ENCODE measurements at places on chromosomes 7 and 10.

GRCh38 chr10:77510294-77510693 is 127.3 kb downstream of the KCNMA1 start:
- no peak for DNase-seq

DNA sequence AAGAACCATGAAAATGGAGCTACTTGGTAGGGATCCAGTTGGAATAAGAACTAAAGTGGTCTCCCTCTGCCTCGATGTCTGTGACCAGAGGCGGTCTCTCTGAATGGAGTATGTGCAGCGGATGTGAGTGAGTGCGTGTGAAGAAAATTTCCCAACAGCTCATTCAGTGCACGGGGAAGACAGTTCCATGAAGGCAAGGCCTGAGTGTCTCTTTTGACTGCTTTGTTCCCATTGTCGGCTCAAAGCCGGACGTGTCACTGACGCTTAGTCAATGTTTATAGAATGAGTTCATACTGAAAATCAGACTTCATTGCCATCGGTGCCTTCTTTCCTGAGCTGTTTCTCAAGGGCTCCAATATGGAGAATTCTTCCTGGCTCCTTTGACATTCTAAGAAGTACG is 55.3 kb upstream of the GRB10 start:
- no peak for DNase-seq

GRCh38 chr7:37448636-37449361 is at the start of gene ELMO1:
Gene ELMO1, minus strand, starts transcription at chr7:37448864. Its CDS starts 106,174 bp downstream, at chr7:37342690.
- DNase-seq, result peak; percentile 76

- no peak for DNase-seq
Observed at GRCh38 chr7:72316148-72316547, 96.0 kb downstream of the CALN1 start.

- no peak for DNase-seq
Observed at GRCh38 chr10:21681156-21681555, 147.1 kb downstream of the MLLT10 start.

GRCh38 chr7:148964483-148965267 is 63.6 kb downstream of the PDIA4 start:
- no peak for DNase-seq

DNA sequence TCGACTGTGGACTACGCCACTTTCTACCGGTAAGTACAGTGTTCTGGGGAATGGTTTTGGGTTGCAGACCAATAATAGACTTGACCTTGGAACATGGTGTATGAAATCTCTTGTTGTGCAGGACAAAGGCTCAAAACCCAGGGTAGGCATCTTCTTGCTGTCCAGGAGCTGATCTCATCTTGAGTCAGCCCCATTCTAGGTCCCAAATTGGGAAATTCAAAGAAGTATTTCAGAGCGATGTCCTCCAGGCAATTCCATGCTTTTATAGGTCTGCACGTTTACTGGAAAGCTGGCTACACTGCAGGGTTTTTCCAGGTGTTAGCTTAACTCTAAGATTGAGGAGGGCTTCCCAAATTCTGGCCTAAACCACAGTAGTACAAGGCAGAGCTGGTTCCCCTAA is 180.7 kb downstream of the BMPER start:
- no peak for DNase-seq

DNA sequence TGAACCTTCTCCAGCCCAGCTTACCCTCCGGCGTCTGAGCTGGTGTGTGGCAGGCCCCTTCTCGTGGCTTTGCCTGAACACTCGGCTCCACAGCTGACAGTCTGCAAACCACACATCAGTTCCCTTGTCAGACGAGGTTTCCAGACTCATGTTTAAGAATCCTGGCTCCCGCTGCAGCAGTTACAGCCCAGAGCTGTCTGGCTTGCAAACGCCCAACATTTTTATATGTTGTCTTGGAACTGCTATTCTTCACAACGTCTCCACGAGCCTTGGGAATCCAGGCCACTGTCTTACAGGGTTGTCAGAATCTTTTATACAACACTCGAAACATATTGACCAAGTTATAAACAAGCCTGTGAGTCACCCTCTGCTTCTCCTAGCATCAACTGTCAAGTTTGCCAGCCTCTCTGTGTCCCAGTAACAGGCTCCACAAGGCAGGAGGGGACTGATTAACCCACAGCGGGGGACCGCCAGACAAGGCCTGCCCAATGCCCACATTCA is 68.1 kb downstream of the TNS3 start:
- no peak for DNase-seq

DNA sequence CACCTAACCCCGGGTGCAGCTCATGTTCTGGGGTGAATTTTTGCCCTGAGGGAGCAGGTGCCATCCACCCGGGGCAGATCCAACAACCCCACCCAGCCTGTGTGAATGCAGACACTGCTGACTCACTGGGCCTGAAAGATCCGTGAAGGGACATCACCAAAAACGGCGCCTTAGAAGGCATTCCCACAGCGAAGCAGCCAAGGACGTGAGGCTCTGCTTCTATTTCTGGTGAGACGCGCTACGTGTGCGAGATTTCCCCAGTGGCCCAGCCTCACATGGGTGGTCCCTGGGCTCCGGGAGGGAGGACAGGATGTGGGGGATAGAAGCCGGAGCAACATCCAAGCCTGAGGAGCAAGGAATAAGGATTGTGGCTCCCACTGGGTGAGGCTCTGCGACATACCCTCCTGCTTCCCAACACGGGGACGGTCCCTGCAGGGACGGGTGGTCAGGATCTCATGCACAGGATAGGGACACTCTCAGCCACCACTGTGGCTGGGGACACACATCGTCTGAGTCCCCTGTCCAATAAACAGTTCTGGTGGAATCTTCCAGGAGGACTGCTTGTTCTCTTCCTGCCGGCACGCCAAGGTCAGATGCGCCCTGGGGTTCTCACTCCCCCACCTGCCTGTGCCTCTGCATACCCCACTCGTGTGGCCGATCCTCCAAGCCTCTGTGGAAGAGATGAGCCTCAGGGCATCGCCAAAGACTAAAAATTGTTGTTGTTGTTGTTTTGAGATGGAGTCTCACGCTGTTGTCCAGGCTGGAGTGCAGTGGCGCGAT is 70.2 kb downstream of the ZRANB1 start:
- DNase-seq, result no peak

GRCh38 chr10:54159924-54160323 is 641.1 kb downstream of the PCDH15 start:
- no peak for DNase-seq

DNA sequence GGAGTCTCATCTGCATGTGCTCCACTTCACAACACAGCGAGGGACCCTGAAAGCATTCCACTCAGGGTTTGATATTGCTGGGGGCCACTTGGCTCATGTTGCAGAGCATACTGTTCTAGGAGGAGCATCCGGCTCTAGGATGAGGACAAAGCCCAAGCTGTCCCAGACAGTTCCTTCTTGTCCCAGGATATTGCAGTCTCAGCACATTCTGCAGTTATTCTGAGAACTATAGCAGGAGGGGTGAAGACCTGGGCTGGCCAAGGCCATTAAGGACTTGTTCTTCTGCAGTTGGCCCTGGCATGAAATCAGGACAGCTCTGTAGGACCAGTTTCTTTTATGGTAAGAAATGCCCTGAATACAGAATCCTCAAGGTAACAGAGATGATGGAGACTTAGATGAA is 48.9 kb upstream of the C10orf120 start:
- DNase-seq, result no peak

DNA sequence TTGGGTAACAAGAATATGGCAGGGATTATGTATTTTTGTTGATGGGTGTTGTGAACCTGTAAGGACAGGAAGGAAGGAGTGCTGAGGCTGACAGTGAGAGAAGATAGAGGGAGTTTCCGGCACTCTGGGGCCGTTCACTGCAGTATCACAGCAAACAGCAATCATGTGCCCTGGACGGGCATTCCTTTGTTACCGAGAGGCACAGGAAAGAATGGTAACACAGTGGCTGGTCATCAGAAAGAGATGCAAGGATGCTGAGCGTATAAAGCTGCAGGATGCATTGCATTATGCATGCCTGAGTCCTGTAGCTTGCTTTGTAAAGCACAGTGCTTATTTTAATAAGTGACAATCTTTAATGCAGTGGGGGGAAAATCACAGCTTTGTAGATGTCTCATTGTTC is 286.8 kb downstream of the RPS24 start:
- DNase-seq, result no peak

All from neuronal stem cell (in vitro differentiated cells).